ENCODE measurements at places on chromosomes 7 and 10.

- no peak for DNase-seq
Measured at GRCh38 chr7:133081119-133081598, 731 bp downstream of the CHCHD3 start.

DNA sequence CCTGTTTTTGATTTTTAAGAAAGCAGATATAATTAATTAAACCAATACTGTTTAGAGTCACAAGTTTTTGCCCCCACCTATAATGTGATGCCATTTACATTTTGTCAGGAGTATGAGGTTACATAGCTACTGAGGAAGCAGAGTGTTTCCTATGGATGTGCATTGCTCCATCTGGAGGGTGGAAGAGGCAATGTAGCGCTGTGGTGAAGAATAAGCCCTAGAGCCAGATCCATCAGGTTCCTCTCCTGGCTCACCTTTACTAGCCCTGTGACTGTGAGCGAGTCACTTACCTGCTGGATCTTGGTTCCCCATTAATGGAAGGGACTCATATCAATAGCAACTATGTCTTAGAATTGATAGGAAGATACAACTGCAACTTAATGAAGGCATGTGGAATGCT is 216.0 kb downstream of the GPAM start:
- DNase-seq, result no peak

DNA sequence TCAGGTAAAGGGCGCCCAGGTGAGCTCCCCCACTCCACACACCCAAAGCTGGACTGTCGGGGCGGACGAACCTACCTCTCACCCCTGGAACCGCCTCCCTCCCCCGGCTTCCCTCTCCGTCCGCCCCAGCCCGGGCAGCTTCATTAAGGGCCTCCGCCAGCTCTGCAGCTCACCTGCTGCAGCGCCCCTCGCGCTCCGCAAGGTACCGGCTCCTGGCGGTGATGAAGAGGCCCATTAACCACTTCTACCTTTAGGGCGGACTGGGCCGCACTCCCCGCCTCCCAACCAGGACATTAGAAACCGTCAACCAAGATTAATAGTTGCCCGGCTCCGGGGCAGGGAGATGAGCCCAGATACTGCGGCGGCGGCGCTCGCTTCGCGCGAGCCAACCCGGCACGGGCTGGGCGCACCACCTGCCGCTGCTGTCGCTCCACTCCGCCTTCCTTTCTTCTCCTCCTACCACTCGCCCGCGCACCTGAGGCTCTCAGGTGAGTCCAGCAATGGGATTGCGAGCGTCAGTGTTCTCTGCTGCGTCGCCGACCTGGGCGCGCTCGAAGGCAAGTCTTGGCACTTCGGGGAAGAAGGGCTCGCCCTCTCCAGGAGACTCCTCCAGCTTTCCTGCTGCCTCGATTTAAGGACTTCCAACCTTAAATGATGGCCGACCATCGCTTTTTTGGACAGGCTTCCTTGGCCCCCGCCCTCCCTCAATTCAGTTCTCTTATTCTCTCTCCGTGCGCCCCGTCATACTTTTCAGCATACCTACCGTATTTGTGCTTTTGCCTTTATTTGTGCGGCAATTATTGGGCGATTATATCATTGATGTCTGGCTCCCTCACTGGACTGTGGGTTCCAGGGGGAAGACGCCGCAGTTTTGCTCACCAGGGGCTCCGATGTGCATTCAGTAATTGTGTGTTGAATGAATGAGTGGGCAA is 13.6 kb upstream of the KAZALD1 start:
- DNase-seq, result no peak

- no peak for DNase-seq
Measured at GRCh38 chr7:38465956-38466355, 165.2 kb downstream of the AMPH start.

DNA sequence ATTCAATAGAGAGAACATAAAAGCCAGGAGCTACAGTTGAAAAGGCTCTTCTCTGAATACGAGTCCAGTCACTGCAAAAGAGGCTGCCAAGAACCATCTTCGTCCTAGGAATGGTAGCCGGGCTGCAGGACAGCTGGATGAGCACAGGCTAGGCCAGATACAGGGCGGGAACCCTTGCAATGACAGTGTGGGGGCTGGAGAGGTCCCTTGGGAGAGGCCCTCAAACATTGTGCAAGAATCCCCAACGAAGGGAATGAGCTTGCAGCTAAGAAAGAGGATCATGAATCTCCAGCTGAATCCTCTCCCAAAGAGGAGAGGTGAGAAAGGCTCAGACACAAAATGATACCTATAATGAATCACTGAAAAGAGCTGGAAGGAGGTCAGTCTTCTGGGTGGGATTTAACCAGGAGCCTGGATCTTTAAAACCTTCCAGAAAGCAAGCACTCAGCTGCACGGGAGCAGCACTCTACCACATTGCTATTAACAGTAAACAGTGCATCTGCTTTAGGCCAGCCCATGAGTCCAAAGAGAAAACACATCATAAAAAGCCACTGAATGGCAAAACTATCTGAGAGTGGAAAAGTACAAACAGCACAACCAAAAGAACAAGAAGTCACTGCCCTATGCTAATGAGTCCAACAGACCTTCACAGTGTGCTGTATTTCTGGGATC is 287.9 kb downstream of the TNS3 start:
- DNase-seq, result no peak

- no peak for DNase-seq
Measured at GRCh38 chr10:25078658-25079431, 62.4 kb downstream of the THNSL1 start.

GRCh38 chr7:151790095-151790829 is 86.7 kb downstream of the PRKAG2 start:
- no peak for DNase-seq

- no peak for DNase-seq
Measured at GRCh38 chr7:128755075-128755818, 16.1 kb downstream of the CALU start.

- no peak for DNase-seq
Measured at GRCh38 chr10:129848696-129849451, 115.2 kb downstream of the EBF3 start.

GRCh38 chr10:26296360-26296759 is 79.8 kb downstream of the GAD2 start:
- DNase-seq, result no peak

DNA sequence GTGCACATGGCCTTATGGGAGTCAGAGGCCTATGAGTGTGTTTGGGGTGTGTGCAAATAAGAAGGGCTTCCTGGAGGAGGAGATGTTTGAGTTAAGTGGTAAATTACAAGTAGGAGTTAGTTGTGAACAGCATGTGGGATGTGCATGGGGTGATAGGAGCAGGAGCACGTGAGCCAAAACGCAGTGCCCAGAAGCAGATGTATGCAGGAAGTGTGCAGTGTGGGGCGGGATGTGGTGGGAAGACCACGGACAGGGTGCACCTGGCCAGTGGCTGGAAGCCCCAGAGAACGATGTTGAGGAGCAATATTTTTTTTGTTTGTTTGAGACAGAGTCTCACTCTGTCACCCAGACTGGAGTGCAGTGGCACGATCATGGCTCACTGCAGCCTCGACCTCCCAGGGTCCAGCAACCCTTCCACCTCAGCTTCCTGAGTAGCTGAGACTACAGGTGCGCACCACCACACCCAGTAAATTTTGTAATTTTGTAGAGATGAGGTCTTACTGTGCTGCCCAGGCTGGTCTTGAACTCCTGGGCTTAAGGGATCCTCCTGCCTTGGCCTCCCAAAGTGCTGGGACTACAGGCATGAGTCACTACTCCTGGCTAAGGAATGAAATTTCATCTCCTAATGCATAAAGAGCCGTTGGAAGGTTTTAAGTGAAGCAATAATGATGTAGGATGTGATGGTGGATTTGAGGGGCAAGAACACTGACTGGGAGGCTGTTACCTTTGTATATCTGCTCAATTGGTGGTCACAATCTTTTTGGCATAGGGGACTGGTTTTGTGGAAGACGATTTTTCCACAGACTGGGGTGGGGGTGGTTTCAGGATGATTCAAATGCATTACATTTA is 78.4 kb downstream of the LYZL2 start:
- peak; percentile 18 for DNase-seq

DNA sequence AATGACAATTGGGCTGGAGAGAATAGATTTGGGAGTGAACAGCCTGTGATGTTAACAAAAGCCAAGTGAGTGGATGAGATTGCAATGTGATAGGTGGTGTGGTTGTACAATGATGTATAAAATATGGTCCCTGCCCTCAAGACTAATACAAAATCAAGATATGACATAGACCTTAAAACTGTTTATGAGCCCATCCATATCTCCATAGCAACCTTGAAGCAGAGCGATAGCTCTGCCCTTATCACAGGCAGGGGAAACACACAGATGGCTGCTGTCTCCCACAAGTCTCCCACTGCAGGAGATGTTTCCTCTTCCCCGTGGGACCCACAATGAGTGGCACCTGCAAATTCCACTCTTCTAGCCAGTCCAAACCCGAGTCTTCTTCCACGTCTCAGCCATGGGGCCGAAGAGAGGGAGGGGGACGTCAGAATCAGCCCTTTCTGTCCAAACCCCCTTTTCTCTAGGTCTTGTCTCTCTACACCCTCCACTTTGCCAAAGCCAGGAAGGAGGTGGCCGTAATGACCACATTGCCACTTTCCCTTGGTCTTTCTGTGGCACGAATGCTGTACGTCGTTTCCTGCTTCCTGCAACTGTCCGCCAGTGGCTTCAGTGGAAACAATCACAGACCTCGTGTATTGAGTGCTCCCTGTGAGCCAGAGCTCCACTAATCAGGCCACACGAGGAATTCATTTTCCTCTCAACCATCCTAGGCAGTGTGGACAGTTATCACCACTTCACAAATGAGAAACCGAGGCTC is 7.5 kb upstream of the TBXAS1 start:
- DNase-seq, result no peak

- DNase-seq, result peak; percentile 23
Measured at GRCh38 chr10:72503241-72503640, 122.6 kb downstream of the MICU1 start.

DNA sequence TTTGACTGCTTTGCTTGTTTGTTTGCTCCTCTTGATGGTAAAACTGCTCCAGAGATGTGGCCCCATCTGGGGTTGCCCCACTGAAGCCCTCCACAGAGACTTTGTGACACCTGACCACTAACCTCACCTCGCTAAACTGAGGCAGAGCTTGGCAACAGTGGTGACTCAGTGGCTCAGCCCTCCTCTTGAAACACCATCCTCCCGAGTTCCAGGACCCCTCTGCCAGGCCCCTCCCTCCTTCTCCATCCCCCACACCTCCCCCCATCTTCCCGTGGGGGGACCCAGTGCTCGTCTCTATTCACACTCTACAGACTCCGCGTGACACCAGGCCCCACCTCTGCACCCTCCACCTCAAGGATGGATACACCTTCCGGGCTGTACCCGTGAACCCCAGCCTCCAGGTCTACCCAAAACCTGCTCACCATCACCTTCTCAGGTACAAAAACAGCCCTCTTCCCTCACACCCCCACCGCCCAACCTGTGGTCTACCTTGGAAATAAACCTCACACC is 19.0 kb upstream of the RET start:
- no peak for DNase-seq

DNA sequence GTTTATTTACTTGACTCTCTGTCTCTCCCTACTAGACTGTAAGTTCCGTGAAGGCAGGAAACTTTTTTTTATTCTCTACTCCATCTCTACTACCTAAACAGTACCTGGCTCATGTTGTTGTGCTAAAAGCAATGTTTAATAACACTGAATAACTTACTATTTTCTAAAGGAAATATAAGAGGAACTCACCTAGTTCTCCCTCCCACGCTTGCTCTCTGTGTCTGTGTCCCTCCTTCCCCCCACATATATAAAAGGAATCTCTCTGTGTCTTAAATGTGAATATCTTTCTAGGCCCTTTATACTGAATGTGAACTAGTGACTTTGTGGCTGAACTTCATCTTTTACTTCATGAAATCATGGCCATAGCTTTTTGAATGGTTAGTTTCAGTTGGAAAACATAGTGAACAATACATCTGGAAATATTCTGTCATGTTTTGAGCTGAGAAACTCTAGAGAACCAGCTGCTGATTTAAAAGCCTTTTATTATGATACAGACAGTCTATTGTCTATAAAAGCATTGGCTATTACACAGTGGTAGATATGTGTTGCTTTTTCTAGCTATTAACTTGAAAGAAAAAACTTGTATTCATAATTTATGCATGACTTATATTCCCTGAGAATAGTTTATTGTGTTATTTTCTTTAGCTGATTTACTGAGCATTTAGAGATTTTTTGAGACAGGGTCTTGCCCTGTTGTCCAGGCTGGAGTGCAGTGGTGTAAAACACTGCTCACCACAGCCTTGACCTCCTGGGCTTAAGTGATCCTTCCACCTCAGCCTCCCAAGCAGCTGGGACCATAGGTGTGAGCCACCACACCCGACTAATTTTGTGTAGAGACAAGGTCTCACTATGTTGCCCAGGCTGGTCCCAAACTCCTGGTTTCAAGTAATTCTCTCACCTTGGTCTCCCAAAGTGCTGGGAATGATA is 42.5 kb downstream of the VCL start:
- DNase-seq, result no peak

GRCh38 chr10:5509691-5510090 is 10.3 kb upstream of the CALML5 start:
- DNase-seq, result no peak

DNA sequence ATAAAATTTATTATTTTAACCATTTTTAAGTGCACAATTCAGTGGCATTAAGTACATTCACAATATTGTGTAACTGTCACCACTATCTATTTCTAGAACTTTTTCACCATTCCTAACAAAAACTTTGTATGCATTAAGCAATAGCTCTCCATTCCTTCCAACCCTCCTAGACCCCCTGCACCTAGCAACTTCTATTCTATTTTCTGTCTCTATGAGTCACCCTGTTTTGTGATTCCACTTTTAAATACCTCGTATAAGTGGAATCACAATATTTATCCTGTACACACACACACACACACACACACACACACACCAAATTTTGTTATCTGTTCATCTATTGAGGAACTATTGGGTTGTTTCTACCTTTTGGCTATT is 89.2 kb downstream of the ARID5B start:
- no peak for DNase-seq

GRCh38 chr7:52682993-52683392 is 352.4 kb upstream of the POM121L12 start:
- DNase-seq, result no peak

GRCh38 chr10:115030483-115031200 is 62.5 kb upstream of the ATRNL1 start:
- DNase-seq, result no peak

GRCh38 chr10:118956802-118957442 is 72.6 kb upstream of the NANOS1 start:
- DNase-seq, result no peak

- DNase-seq, result no peak
Measured at GRCh38 chr7:50303335-50304128, 984 bp upstream of the IKZF1 start.

DNA sequence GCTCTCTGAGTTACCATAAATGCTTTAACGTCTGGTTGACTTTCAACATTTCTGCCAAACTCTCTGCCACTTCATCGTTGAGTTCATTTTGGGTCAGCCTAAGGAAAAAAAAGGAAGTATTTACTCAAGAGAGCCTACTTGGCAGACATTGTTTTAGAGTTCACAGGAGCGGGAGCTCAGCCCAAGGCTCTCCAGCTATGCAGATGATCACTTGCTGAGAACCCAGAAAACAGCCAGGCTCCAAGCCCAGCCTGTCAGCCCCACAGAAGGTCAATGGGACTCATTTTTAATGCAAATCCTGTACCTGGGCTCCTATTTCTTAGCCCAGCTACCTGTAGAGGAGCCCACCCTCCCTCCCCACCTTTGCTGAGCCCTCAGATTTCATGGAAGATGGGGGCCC is 45.5 kb downstream of the NOD1 start:
- DNase-seq, result peak; percentile 90

GRCh38 chr10:86538547-86538946 is 17.0 kb upstream of the WAPL start:
- DNase-seq, result no peak
